ENCODE measurements at places on chromosomes 13 and 19.

- no peak for DNase-seq
These were observed 41.5 kb downstream of the TMEM255B start for GRCh38 chr13:113800576-113800926.

- DNase-seq: peak; percentile 15
These were observed 7.5 kb downstream of the ZNF610 start for GRCh38 chr19:52343548-52343947.

DNA sequence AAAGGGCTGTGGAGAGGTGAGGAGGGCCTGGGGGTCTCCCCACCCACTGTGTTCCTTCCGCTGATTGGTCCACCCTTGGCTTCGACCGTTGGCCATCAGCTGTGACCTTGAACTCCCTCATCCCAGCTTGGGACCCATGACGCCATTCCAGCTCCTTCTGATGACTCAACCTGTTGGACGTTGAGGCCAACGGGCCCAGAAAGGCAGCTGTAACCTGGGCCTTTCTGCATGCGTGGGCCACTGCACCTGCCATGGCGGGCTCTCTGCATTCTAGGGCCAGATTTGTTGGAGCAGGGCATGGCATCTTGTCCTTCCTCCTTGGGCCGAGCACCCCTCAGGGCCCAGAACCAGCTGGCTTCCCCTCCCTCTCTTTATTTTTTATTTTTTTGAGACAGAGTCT lies 30.2 kb downstream of the PEX11G start:
- DNase-seq: no peak

- DNase-seq: no peak
These were observed 6.0 kb upstream of the TEX30 start for GRCh38 chr13:102779436-102780159.

- no peak for DNase-seq
These were observed 29.1 kb upstream of the PCDH9 start for GRCh38 chr13:67259208-67259607.

DNA sequence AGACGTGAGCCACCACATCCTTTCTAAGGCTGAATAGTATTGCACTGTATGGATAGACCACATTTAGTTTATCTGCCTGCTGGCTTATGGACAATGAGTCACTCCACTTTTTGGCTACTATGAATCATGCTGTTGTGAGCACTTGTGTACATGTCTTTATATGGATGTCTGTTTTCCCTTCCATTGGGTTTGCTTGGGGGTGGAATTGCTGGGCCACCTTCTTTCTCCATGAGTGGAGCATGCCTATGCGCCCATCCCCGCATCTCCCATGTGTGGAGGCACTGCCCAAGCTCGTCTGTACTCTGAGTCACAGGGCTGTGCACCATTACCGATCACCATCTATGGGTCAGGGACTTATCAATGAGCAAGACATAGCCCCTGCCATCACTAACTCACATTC lies 127.2 kb upstream of the GJB6 start:
- DNase-seq: peak; percentile 80

DNA sequence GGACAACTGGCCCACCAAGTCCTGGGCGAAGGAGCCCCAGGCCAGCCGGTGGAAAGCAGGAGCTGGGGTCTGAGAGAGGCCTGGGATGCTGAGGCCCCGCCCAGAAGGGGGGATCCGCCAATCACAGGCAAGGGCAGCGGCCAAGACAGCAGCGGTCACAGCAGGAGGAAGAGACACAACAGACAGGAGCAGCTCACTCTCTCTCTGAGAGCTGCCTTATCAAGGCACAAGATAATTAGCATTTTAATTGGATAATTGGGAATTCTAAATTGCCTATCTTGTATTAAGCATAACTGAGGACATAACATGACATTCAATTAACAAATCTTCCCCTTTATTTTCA lies 46.2 kb downstream of the CEBPG start:
- no peak for DNase-seq

- DNase-seq: no peak
These were observed 88.5 kb downstream of the RAB20 start for GRCh38 chr13:110472904-110473563.

- DNase-seq: no peak
These were observed 23.0 kb upstream of the ATP1A3 start for GRCh38 chr19:42017040-42017439.

DNA sequence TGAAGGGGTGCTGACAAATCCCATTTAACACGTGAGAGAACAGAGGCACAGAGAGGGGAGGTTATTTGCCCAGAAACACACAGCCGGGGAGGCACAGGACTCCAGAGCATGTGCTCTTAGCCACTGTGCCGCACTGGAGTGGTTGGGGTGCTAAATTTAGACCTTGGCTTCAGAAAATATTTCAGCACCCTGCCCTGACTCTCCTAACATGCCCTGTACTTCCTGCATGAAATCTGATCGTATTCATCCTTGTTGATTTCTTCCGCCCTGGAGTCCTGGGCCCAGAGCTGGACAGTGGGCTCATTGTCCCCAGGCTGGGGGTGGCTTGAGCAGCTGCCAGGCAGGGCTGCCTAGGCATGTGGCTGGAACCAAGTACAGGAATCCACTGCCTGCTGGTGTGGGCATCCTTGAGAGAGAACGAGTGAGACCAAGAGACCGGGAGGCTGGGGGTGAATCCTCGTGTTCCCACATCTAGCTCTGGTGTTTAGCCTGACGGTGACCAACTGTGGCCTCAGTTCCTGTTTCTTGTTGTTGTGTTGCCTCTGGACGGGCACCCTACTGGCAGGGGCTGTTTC lies 5.3 kb downstream of the SLC27A1 start:
- peak; percentile 67 for DNase-seq

GRCh38 chr19:51595190-51596175 lies 24.4 kb downstream of the ZNF175 start:
- peak; percentile 52 for DNase-seq

- DNase-seq: no peak
These were observed 33.6 kb downstream of the KCTD15 start for GRCh38 chr19:33830264-33830663.

GRCh38 chr19:5436948-5437306 lies 18.3 kb upstream of the ZNRF4 start:
- DNase-seq: no peak

GRCh38 chr19:45463241-45463640 lies 4.6 kb upstream of the FOSB start:
- no peak for DNase-seq

- peak; percentile 85 for DNase-seq
These were observed 413 bp downstream of the N4BP2L2 start for GRCh38 chr13:32538143-32538620.

- DNase-seq: no peak
These were observed 67.7 kb downstream of the DACH1 start for GRCh38 chr13:71799324-71799723.

DNA sequence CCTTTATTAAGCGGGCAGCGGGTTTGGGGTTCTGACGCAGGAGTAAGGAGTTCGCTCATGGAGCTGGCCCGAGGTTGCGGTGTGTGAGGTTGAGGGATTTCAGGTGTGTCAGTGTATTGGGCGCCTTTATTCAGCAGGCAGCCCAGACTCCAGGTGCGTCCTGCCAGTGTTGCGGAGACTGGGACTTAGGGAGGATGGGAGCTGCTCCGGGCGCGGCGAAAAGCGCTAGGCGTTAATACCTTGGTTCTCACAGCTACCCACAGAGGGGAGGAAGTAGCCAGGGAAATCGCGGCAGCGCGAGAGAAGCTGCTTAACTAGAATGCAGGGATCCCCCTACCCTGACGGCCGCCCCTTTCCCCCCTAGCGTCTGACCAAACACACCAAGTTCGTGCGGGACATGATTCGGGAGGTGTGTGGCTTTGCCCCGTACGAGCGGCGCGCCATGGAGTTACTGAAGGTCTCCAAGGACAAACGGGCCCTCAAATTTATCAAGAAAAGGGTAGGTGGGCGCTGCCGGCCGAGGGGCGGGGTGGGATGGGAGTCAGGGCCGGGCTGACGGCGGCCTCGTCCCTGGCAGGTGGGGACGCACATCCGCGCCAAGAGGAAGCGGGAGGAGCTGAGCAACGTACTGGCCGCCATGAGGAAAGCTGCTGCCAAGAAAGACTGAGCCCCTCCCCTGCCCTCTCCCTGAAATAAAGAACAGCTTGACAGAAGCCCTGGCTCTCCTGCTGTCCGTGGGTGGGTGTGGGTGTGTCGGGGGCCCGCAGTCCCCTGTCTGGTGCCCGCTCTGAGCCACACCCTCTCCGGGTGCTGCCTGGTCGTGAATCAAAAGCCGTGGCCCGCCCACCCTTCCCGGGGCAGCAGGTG lies 1.1 kb downstream of the RPL36 start:
- no peak for DNase-seq

DNA sequence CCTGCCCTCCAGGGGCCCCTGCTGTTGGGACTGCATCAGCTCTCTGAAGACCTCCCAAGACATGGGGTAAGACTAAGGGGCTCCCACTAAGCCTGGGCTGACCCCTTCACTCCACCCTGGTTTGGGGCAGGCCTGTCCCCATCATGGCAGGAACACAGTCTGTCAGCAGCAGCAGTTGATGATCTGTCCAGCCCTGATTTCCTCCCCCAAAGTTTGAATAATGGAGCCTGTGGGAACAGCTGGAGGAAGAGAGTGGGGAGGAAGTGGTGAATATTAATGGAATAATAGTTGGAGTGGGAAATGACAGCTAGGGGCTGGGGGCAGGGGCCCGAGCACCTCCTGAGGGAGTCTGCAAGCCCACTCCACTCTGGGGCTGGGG lies 1.3 kb upstream of the B3GNT8 start:
- no peak for DNase-seq

DNA sequence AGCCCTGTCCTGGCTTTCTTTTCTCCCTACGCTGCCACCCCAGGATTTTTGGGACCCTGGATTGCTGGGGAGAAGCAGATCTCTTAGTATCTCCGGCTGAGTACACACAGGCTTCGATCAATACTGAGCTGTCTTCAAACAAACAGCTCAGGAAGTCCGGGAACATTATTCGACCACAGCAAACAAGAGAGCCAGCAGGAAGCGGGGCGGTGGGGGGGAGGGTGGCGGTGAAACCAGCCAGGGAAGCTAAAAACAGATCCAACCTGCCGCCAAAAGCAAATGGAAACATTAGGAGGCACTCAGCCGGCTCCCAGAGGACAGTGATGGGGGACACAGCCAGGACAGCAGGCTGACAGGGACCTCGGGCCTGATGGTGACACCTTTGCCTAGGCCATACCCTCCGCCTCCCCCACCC lies 12.2 kb upstream of the BCAM start:
- no peak for DNase-seq

DNA sequence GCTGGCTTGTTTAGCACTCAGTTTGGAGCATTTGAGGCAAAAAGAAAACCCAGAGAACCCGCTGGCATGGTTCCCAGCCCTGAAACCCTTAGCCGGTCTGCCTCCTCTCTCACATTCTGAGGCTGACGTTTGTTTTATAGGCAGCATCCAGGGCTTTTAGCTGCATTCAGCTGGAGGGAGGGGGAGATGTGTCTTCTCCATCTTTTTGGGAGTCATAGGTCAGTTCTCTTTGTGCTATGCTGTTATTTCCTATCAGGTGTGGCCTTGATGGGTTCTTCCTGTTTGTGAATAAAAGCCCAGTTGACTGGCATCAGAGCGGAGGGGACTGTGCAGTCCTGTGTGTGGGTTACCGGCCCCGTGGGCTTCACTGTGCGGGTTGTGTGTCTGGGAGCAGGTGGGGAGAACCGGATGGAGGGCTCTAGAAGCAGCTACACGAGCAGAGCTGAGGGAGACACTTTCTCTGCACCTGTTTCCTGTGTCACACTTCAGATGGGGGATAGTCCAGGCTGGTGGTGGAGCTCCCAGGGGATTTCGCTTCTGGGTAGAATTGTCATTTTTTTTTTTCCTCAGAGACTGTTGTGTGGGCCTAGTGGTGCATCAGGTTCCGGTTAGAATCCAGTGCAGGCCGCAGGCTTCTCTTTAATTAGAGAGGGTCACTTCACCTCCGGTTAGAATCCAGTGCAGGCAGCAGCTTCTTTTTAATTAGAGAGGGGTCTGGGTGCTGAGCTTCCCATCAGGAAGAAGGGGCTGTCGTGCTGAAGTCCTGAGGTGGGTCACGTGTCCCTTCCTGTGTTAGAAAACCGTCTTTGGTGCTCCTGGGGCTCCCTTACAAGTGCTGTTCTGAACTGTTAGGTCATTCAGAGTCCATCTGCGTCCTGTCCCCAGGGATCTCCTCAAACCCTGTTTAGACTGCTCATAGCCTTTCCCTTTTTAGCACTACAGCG lies 69.6 kb downstream of the ARHGEF7 start:
- no peak for DNase-seq

- DNase-seq: no peak
These were observed 44.8 kb downstream of the C13orf42 start for GRCh38 chr13:51066091-51066831.

DNA sequence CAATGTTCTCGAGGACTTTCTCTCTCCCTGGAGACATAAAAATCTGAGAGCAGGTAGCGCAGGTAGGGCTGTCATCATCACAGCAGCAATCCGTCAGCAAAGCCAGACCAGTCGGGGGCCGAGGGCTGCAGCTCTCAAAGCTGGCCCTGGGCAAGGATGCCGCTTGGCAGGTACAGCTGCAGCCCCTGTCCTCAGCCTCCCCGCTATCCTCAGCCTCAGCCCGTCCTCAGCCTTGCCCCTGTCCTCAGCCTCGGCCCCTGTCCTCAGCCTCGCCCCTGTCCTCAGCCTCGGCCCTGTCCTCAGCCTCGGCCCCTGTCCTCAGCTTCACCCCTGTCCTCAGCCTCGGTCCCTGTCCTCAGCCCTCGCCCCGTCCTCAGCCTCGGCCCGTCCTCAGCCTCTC lies 10.9 kb downstream of the C13orf46 start:
- no peak for DNase-seq

GRCh38 chr13:21208652-21209154 lies 32.2 kb downstream of the MRPL57 start:
- no peak for DNase-seq

DNA sequence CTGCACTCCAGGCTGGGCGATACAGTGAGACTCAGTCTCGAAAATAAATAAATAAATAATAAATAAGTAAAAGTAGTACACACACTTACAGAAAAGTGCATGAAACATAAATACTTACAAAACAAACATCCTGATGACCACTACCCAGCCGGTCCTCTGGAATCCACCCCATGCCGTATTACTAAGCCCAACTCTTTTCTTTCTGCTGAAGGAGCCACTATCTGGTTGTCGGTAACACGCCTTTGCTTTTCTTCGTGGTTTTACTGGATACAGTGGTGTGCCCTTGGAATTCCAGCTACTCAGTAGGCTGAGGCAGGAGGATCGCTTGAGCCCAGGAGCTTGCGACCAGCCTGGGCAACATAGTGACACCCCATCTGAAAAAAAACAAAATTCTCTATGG lies 39.4 kb downstream of the CELF5 start:
- no peak for DNase-seq

- peak; percentile 12 for DNase-seq
These were observed 26.7 kb downstream of the CAB39L start for GRCh38 chr13:49417161-49417560.

GRCh38 chr19:55212447-55212846 lies 3.1 kb upstream of the PTPRH start:
- peak; percentile 59 for DNase-seq
